Urinary bladder (tissue), 4 donors: ENCODE measurements at places on chromosomes 4 and X. TPM values are rescaled to one million over a fixed set of nuclear protein-coding genes. Genes with fewer than 3 reads are reported as not detected.

Gene KCNIP4
- total RNA-seq = 23.5 TPM

Gene HMX1
- total RNA-seq = 0.26 TPM

Gene SPANXB1
- total RNA-seq = not detected

Gene ADH1A
- not detected for total RNA-seq

Gene TMEM47
- 54.1 TPM for total RNA-seq

Gene SLC6A14
- total RNA-seq = 0.58 TPM

GRCh38 chr4:82371497-82371896, 2.3 kb downstream of the HNRNPD start:
- DNase-seq = no peak

- DNase-seq = no peak
Measured at GRCh38 chr4:17812801-17813200, 2.0 kb downstream of the NCAPG start.

DNA sequence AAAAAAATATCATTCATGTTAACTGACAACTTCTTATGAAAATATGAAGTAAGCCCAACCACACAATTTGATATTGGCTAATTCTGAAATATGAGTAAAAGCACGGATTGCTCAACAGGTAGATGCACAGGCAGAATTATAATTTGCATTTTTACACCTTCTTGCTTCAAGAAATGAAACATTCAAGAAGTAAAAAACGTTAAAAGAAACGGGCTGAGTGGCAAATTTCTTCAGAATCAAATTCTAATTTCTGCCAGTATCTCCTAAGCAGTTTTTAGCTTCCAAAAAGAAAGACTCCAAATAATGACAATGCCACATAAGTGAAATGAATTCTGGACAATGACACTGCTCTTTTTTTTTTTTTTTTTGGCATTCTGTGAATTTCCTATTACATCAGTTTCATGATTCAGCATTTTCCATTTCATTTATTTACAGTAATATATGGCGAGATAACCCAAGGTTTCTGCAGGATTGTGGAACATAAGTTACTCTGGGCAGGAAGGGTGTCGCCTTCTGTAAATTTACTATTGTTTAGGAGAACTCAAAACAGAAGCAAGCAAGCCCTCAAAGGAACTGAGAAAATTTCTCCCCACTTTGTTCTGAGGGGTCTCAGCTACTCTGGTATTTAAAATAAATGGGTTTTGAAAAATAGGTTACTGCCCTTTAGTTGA, 1.4 kb downstream of the SEL1L3 start:
- no peak for DNase-seq

- no peak for DNase-seq
Measured at GRCh38 chrX:150164971-150165600, 198.0 kb upstream of the MAMLD1 start.

GRCh38 chrX:53284684-53285447, 3.5 kb upstream of the IQSEC2 start:
- no peak for DNase-seq

DNA sequence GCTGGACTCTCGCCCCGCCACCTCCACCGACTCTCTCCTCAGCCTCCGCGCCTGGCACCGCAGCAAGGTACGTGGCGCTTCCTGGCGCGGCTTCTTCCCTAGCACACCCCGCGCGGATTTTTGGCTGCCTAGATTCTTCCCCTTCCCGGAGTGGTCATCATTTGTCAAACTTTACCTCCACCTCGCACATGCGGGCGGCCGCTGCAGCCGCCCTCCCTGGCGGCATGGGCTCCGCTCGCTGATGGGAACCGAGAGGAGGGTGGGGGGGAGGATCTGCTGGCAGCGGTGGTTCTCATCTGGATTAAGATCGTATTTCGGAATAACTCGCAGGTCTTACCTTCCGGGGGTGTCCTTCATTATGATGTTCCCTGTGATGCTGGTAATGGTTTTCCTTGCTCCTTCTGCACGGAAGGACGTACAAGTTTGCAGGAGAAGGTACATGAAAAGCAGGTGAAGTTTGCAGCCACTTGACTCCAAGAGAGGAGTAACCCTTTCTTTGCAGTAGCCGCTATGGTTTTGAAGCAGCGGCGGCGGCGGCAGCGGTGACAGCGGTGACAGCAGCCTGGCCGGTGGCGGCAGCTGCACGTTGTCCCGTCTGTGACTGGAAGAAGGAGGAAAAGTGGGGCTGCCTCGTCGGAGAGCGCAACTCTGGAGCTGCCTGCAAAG, 2183.9 kb upstream of the TENM3 start:
- DNase-seq = no peak

GRCh38 chr4:19577097-19577496, 674.6 kb upstream of the SLIT2 start:
- DNase-seq = peak; percentile 48

- DNase-seq = no peak
Measured at GRCh38 chr4:8676676-8677075, 84.1 kb downstream of the CPZ start.

GRCh38 chr4:26179316-26179760, 141.5 kb upstream of the RBPJ start:
- DNase-seq = no peak

- no peak for DNase-seq
Measured at GRCh38 chr4:128583753-128584712, 225.5 kb upstream of the JADE1 start.

- DNase-seq = no peak
Measured at GRCh38 chrX:50609796-50610195, 139.2 kb upstream of the DGKK start.

DNA sequence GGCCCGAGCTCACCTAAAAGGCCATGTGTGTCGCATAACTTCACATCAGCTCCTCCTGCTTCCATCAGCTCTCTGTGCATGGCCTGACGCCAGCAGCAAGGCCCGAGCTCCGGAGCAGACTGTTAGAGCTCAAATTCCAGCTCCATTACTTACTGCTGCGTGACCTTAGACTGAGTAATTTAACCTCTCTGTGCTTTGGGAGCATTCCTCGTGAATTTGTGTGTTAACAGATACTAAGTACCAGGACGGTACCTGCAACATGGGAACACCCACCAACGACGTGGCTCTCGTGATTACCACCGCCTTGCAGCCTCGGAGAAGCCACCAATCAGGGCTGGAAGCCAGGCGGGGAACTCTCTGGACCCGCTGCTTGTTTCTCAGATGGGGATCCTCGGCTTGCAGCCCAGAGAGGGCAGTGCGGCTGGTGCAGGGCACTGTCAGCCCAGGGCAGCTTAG, 12.9 kb downstream of the LETM1 start:
- no peak for DNase-seq

DNA sequence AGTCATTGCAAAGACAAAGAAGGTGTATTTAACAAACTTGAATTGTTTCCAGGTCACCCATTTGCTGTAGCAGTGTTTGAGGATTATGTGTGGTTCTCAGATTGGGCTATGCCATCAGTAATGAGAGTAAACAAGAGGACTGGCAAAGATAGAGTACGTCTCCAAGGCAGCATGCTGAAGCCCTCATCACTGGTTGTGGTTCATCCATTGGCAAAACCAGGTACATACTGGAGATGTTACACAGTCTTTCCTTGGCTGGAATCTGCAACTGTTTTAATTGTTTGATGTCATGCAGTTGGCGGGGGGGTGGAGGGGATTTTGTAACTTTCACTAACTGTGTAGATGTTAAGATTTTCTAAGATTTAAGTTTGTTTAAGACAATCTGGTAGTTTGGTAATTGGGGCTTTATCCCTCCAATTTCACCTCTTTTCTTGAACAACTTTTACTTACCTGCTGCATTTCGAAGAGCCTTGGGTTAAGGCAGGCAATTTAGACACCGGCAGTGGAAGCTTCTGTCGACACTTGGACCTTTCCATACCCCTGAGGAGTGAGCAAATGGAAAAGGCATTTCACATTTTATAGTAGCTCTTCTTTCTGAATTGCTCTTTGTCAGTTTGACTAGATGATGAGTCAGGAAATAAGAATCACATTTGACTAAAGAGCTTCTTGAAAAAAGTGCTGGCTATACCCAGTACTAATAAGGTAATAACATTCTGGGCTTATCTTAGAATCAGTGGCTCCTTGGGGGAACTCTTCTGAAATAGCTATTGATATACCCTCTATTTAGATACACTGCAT, 67.4 kb downstream of the EGF start:
- no peak for DNase-seq

- no peak for DNase-seq
Measured at GRCh38 chr4:70488748-70489147, 16.8 kb downstream of the MUC7 start.

DNA sequence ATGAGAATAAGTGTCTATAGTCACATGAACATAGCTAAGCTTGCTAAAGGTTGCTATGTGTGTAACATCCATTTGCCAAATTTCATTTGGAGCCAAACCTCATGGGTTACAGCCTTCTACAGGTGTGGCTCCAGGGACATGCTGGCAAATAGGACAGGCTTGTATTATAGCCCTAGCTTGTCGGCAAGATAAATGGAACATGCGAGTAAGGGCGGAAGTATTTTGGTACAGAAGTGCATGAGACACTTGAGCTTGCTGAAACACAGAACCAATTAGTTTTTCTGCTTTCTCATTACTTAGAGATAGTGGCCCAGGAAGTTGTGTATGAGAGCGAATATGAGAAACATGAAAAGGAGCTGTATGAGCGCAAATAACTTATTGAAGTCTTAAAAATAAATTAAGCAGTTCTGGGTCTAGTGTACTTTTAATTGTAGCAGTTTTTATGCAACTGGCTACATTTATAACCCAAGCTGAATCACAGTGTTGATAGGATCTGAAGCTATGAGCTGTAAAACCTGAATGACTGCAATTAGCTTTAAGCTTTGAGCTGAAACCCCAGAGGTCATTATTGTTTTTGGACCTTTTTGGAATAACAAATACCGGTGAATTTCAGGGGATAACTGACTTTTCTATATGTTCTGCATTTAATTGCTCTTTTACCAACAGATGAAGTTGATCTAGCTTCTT, 64.6 kb downstream of the KDM5C start:
- no peak for DNase-seq

DNA sequence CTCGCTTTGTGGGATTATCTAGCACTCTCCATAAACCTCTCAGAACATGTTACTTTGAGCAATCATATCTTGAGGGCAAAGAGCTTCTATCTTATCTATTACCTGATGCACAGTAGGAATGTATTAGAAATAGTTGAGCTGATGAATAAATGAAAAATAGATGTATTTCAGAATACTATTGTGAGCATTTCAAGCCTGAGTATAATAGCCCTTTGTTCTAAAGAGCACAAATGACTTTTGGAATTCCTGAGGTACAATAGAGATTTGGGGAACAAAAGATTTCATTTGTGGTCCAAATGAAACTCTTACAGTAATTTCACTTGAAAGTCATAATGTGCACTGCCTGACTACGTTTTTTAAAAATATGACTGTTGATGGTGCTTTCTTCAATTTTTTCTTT, 159.5 kb downstream of the UGT8 start:
- DNase-seq = no peak

DNA sequence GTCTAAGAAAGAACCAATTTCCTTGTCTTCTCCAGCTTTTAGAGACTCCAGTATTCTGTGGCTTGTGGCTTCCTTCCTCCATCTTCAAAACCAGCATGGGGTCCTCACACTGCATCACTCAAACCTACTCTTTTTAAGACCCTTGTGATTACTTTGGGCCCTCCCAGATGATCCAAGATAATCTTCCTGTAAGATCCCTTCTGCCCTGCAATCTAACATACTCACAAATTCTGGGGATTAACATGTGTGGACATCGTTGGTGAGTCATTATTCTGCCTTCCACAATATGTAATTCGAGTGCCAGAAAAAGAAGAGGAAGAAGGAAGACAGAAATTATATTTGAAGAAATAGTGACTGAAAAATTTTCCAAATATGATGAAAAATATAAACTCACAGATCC, 47.9 kb downstream of the BEND4 start:
- no peak for DNase-seq

DNA sequence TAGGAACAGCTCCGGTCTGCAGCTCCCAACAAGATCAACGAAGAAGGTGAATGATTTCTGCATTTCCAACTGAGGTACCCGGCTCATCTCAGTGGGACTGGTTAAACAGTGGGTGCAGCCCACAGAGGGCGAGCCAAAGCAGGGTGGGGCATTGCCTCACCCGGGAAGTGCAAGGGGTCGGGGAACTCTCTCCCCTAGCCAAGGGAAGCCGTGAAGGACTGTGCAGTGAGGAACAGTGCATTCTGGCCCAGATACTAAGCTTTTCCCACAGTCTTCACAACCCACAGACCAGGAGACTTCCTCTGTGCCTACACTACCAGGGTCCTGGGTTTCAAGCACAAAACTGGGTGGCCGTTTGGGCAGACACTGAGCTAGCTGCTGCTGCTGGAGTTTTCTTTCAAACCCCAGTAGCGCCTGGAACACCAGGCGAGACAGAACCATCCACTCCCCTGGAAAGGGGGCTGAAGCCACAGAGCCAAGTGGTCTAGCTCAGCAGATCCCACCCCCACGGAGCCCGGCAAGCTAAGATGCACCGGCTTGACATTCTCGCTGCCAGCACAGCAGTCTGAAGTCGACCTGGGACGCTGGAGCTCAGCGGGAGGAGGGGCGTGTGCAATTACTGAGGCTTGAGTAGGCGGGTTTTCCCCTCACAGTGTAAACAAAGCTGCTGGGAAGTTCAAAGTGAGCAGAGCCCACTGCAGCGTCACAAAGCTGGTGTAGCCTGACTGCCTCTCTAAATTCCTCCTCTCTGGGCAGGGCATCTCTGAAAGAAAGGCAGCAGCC, 84.6 kb downstream of the THOC2 start:
- no peak for DNase-seq

DNA sequence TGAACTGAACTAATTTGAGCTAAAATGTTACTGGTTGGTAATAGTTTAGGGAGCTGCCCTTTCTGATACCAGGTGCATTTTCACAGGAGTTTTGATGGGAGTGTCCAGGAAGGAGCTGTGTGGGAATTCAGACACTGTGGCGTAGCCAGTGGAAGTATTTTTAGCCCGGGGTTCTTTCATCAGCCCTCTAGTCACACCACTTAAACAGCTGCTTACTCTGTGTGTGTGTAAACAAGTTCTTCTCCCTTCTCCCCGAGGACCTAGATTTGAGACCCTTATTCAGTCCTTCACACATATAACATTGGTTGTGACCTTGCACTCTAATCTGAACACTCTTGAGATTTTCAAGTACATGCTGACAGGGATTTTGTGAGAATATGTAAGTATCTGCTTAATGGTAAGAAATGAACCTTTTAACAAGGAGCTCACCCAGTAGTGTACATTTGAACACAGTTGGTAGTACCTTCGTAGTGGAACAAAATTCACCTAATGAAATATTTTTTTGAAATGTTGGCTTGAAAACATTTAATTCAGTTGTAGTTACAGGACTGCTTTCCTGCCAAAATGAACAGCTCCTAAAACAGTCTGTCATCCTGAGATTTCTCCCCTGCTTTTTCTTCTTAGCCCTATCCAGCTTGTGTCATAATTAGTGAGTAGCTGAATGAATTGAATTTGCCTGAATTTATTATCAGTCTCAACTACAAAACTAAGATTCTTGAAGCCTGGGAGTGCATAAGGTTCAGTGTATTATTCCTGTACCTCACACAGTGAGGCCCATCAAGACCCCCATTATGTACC, 61.8 kb downstream of the BMPR1B start:
- DNase-seq = no peak
